Brain microvascular endothelial cell (primary cell): ENCODE measurements at places on chromosomes 6 and 20.

DNA sequence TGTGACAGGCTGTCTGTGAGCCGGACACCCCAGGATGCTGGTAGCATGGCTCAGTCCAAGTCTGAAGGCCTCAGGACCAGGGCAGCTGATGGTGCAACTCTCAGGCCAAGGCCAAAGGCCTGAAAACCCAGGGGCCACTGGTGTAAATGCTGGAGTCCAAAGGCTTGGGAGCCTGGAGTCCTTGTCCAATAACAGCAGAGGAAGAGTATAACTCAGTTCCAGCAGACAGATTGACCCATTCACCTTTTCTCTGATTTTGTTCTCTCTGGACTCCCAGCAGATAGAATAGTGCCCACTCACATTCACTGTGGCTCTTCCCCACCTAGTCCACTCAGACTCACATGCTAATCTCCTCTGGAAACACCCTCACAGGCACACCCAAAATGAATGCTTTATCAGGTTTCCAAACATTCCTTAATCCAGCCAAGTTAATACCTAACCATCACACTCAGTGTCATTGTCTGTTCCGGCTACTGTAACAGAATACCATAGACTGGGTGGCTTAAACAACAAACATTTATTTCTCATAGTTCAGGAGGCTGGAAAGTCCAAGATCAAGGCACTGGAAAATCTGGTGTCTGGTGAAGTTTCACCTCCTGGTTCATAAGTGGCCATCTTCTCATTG, 5.0 kb upstream of the TRAF3IP2 start:
- DNase-seq = no peak

DNA sequence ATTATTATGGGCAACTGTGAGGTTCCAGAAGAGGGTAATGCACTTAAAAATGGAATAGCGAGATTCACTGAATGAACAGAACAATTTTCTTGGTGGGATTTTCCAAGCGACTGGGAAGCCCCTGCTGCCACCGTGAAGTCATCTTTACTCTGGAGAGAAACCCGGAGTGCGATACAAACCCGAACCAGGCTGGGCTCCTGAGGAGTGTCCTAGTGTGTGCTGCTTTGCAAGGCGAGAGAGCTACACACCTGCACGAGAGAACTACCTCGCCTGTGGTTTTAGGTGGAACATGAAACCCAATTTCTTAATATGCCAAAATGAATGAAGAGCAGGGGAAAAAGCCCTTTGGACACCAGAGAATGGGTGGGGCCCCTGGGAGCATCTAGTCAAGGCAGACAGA, 33.5 kb upstream of the DACT2 start:
- no peak for DNase-seq

DNA sequence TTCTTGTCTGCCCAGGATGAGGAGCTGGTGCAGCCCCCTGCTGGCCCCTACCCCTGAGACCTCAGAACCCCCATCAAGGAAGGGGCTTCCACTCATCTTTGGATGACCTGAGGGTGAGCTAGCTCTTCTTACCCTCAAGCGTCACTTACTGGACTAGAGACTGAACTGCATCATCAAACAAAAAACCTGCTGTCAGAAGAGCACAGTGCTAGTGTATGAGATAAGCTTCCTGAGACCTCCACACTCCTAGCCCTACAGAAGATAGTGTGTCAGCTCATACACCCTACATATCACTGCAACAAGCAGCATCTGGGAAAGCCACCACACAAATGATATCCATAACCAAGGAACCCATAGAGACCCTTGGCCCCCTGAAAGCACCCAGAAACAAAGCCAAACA, 15.0 kb downstream of the SLC22A16 start:
- no peak for DNase-seq

DNA sequence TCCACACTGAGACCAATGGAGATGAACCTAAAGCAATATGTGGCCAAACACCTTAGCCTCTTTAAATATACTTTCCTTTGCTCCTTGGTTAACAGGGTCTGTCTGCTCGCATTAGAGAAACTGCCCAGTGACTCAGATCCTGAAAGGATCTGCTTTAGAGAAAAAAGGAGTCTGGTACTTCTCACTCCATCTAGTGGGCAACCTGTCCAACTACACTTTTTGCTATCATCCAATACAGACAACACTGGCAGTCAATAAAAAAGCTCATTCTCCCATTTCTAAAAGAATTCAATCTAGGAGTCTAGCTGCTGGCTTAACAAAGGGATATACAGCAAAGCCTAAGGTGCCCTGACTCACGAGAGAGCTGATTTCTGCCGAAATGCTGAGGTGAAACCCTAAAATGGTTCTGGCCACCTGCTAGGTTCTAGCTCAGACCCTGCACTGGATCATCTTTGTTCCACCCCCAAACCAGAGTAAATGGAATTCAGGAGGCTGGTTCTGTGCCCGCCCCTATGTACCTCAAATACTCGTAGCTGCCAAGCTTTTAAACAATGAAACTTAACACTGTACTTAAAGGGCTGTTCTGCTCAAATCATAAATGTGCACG, 11.5 kb downstream of the GNL1 start:
- peak; percentile 57 for DNase-seq

DNA sequence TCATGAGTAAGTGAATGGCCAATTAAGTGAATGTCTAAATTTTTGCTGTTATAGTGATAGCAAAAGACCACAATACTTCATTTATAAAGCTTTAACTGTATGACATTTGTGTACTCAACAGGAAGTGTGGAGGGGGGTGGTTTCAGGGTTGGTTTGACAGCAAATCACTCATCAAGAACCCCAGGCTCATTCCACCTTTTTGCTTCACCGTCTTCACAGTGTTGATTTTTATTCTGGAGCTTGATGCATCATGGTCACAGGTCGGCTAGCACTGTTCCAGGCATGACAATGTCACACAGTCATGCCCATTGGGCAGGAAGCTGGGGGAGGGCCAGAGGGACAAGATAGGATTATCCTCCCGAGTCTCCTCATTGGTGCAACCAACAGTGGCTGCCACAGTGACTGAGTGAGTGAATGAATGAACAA, 75.0 kb downstream of the MDGA1 start:
- DNase-seq = no peak

- no peak for DNase-seq
Observed at GRCh38 chr6:50353603-50354002, 303.9 kb upstream of the DEFB112 start.

DNA sequence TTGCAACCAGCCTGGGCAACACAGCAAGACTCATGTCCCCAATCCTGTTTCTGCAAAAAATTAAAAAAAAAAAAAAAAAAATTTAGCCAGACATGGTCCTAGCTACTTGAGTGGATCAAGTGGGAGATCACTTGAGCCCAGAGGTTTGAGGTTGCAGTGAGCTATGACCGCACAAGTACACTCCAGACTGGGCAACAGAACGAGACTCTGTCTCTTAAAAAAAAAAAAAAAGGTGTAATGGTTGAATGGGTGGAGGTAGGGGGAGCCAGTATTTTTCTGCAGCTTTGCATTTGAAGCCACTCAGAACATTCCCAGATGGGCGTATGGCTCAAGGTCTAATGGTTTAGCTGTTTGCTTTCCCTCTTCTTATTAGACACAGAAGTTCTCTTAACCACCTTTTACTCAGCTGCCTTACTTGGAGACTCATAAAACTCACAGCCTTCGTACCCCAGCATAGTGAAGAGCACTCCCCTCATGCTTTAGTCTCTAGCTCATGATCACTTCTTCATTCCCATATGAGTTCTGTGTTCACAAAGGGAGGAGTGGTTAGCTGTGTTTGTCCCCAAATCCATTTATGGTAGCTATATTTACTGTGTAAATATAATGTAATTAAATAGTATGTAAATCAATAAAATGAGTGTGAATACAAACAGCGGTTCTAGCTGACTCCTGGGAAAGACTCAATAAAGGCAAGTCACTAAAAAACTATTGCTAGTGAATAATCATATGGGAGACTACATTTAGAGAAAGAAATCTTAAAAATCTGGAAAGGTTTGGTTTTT, 9.0 kb downstream of the FKBP1A start:
- no peak for DNase-seq

DNA sequence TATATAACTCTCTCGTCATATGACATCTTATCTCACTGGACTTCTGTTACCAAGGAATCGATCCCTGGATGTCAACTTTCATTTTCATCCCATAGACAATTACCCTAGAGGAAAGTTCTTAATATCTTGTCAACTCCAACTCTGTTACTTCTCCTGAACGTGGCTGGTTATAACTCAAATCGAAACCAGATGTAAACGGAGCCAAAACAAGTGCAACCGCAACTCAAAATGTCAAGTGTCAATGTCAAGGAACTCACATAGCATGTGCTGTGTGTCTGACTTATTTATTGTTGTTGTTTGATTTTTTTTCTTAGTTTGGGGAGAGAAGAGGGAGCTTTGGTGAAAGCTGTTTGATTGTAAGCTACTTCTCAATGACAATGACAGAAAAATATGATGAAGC, 108.6 kb downstream of the VIP start:
- DNase-seq = no peak

DNA sequence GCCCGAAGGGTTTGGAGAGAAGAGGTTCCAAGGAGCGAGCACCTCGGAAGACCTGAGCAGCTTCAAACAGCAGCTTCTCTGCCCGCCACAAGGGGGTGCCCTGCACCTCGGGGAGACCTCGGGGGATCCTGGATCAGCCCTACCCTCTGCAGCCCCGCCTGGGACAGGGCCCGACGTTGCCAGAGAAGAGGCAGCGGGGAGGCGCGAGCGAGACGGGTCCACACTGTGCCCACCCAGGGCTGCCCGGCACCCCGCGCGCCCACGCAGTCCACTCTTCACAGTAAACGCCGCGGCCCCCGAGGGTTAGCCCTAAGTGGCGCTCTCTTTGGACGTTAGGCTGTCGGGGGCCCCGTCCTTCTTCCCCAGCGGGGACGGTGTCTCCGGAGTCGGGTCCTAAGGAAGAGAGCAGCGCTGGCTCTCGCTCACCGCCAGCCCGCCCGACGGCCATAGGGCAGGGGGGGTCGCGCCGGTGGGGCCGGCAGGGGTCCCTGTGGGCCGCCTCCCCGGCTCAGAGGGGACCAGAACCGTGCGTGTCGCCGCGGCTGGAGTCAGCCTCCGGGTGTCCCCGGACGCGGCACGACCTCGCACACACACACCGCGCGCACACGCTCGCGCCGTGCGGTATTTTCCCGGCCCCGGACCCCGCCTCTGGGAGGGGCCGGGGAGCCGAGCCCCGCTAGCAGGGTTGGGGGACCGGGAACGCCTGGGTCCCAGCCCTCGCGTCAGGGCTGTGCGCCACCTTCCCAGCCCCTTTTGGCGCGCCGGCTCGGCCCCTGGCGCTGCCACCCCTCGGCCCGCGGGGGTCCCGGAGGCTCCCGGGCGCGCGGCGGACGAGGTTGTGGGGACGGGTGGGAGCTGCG, 929 bp downstream of the CDH22 start:
- DNase-seq = no peak

DNA sequence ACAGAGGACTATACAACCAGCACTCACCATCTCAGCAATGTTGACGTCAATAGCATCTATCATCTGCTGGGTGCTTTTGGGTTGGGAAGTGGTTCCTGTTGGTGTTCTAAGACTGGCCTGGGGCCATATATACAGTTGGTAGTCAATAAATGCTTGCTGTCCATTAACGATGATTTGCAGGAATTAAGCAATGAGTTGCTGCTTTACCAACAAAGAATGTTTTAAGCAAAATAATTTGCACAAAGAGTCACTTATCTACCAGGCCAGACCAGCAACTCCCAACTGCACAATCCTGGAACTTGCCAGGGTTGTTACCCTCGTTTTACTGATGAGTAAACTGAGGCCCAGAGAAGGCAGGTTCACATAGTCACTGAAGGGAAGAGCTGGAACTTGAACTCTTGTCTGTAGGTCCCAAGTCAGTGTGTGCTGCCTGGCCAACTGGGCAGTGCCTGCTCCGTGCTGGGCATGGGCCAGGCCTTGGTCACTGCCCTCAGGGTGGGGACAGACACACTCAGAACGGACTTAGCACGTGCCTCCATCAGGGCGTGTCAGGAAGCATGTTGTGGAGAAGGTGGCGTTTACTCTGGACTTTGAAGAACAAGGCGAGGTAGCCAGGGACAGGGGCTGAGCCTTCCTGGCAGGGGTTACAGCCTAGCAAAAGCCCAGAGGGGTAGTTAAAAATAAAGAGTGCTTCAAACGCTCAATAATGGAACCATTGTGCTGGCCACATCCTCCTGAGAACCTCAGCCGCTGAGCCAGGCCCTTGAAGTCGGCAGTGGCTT, 2.5 kb upstream of the SRC start:
- no peak for DNase-seq

DNA sequence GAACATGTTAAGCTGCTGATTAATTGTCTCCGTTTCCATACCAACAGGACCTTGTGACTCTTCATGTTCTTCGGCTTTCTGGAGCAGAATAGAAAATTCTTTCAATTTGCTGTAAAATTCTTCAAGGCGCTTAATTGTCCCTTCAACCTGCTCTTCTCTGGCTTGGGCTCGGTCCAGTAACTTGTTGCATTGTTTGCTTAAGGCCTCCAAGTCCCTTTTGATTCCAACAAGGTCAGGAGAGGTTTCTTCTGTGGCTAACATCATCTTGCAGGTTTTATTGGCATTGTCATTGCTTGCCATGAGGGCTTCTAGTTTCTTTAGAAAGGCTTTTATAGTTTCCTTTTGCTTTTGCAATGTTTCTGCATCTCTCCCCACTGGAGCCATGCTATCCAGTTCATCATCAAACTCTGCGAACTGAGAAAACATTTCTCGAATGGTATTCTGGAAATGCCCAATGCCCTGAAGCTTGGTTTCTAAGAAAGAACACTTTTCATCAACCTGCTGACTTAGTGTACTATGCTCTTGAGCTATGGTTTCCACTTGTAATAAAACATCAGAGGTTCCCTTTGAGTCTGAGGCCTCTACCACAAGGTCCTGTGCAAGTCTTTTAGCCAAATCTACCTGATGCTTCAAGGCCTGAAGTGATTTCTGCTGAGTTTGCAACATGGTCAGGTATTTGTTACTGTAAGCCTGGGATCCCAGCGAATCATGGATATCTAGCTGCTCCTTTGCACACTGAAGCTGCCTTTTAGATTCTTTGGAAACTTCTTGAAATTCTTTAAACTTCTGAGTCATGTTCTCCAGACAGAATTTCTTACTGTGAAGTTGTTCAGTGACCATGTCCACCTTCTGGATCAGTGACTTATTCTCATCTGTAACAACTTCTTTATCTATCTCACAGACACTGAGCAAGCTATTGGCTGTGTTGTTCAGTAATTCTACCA, 90.2 kb downstream of the DST start:
- DNase-seq = peak; percentile 43

- DNase-seq = no peak
Observed at GRCh38 chr20:32336918-32337347, 21.2 kb upstream of the ASXL1 start.

- no peak for DNase-seq
Observed at GRCh38 chr6:71997341-71997740, 111.0 kb downstream of the RIMS1 start.

GRCh38 chr6:53892707-53893106, 97.9 kb downstream of the LRRC1 start:
- DNase-seq = no peak

GRCh38 chr6:4316867-4317400, 181.6 kb upstream of the ECI2 start:
- DNase-seq = peak; percentile 24
